ENCODE measurements at places on chromosomes 16 and 17.

DNA sequence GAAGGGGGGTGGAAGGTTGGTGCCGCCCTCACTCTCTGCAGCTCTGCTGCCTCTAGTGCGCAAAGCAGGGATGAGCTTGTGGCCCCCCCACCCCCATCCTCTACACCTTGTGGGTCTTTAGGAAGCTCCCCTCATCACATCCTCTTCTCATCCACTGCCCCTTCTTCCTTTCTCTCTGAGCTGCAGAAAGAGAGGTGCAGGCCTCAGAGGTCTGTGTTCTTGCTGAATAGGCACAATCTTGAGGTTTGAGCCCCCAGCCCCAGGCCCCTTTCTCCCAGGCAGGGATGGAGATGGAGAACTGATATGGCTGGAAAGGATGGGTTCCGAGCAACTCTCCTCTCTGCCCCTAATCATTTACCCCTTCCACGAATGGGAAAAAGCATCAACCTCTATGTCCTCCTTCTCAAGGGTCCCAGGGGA lies 2.6 kb downstream of the CACNA1G start:
- DNase-seq, result no peak

GRCh38 chr17:45339646-45340605 lies 23.1 kb upstream of the MAP3K14 start:
- no peak for DNase-seq

DNA sequence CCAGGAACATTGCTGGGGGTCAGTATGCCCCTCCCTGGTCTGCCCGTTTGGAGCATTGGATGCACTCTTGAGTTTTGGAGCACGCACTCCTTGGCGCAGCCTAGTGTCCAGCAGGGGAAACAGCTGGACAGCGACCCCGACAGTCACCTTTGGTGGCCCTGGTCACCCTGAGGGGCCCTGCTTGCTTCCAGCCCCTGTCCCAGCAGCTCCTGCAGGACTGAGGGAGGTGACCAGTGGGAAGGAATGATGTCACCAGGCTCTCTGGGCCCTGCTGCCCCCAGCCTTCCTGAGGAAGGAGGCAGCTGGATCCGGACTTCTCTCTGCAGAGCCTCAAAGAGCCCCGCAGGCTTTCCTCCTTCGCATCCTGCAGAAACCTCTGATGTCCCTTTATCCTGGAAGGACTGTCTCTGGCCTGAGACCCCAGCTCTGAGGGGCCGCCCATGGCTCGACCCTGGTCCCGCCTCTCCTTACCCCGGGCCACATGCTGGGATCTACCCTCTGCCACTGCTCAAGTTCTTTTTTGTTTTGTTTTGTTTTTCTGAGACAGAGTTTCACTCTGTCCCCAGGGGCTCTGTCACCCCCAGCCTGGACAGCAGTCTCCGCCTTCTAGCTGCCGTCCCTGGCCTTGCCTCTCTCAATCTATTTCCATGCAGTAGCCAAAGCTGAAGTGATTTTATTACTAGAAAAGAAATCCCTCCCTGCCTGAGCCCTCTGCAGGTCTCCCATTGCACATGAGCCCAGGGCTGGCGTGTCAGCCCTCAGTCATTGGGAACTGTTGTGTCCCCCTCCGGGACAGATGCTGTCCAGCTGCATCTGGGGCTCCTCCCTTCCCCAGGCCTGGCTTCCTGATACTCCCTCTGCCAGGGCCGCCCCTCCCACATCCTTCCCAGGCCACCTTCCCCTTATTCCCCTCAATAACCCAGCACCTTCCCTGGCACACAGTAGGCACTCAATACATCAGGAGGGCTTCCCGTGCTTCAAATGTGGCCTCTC lies 11.6 kb downstream of the ZSCAN10 start:
- DNase-seq, result no peak

DNA sequence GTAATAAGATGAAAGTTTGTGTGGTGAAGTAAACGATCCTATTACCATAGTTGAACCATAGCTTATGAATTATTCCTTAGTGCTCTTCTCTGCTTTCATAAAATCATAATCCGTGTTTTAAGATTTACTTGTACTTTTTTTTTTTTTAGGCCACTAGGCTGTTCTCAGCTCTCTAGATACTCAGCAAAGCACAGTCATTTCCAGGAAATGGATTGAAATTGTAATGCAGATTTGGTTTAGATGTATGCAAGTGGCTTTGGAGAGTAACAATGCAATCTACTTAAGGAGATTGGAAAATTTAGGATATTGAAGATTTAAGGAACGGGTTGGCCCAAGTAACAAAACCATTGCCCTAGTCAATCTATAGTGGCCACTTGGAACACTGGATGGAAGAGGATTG lies 125.1 kb downstream of the PITPNC1 start:
- no peak for DNase-seq

GRCh38 chr17:50661348-50661747 lies 26.7 kb downstream of the ABCC3 start:
- no peak for DNase-seq

DNA sequence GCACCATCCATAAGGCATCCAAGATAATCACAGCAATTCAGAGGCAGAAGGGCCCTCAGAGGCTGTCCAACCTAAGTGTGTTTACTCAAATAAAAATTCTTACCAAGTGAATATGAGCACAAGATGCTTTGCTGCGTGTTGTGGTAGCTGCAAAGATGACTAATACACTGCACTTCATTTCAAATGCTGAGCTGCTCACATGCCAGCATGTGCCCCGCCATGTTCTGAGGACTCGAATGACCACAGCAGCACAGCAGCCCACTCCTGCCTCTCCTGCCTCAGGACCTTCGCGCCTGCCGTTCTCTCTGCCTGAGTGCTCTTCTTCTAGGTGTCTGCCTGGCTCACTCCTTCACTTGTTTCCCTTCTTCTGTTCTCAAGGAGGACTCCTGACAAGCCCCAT lies 19.0 kb downstream of the PIK3R5 start:
- DNase-seq, result no peak

- peak; percentile 45 for DNase-seq
Measured at GRCh38 chr16:73056921-73057290, 9.0 kb upstream of the ZFHX3 start.

DNA sequence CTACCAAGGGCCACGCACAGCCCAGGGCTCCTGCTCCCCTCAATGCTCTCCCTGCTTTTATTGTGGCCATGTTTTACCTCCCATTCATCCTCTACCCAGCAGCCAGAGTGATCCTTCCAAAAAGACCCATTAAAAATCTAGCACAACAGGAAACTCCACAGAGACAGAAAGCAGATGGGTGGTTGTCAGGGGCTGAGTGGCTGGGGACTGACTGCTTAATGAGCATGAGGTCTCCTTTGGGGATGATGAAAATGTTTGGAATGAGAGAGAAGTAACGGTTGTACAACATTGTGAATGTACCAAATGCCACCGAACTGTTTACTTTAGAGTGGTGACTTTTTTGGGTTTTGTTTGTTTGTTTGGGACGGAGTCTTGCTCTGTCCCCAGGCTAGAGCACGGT lies 107.4 kb downstream of the GAS7 start:
- no peak for DNase-seq

GRCh38 chr16:20673882-20674683 lies 23.4 kb downstream of the ACSM1 start:
- no peak for DNase-seq

DNA sequence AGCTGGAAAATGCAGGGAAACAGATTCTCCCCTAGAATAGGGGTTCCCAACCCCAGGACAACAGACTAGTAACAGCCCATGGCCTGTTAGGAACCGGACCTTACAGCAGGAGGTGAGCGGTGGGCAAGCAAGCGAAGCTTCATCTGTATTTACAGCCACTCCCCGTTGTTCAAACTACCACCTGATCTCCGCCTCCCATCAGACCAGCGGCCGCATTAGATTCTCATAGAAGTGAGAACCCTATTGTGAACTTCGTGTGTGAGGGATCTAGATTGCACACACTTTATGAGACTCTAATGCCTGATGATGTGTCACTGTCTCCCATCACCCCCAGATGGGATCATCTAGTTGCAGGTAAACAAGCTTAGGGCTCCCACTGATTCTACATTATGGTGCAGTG lies 3.5 kb downstream of the CD300LB start:
- DNase-seq, result no peak

DNA sequence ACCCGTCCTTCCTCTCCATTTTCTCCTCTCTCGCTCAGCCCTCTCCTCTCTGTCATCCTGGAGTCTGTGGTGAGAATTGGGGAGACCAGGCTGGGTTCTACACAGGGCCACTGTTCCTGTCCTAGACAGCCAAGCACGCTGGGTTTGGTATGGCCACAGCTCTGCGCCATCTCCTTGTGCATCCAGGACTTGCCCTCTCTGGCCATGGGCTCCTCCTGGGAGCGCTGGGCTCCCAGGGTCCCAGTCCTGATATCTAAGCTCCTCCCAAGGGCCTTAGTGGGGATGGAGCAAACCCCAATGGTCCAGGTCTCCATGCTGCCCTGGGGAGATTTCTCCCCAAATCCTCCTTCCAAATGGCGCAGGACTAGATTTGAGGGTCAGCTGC lies 27.2 kb upstream of the ITGA3 start:
- DNase-seq, result no peak

- no peak for DNase-seq
Measured at GRCh38 chr17:7846063-7846735, 8.7 kb upstream of the TMEM88 start.

GRCh38 chr17:65123757-65124675 lies 13.2 kb upstream of the RGS9 start:
- no peak for DNase-seq

- DNase-seq, result no peak
Measured at GRCh38 chr16:83847371-83848225, 39.8 kb downstream of the HSBP1 start.

DNA sequence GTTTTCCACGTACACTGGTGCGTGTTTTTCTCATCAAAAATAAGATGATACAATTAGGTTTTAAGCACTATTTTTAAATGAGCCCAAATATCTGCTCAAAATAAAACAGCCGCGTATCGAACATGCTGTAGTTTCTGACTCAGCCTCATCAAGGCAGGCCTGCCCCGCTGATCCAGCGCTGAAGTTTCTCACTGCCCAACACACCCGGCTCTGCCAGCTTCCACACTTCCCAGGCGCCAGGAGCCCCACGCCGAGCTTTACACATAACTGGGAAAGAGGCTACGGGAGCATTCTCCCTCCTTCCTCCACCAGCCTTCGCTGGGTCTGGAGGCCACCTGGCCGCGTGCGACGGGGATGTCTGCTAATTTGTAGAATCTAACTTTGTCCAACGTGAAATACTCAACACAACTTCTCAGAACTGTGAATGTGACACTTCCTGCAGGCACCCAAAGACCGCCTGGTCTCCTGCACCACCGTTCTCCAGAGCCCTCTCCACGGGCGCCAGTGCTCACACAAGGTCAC lies 42.1 kb downstream of the MAP1LC3B start:
- DNase-seq, result no peak

DNA sequence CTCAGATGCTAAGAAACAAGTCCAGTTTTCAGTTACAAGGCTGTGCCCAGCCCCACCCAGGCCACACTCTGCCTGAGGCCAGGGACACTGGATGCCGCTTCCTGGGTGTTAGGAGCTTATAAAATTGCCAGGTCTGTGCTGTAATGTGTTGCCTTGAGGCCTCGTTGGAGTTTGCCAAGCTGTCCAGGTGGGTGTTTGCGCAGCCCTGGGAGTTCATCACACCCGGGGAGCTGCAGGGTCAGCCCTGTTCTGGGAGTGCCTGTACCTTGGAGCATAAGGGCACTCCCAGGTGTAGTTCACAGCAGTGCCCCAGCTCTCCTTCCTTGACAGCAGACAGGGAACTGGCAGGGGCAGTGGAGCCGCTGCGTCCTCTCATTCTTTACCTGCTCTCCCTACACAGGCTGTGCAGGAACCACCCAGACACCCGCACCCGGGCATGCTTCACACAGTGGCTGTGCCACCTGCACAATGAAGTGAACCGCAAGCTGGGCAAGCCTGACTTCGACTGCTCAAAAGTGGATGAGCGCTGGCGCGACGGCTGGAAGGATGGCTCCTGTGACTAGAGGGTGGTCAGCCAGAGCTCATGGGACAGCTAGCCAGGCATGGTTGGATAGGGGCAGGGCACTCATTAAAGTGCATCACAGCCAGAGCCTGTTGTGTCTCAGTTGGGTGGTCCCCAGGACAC lies 1.6 kb downstream of the GFER start:
- DNase-seq, result no peak

GRCh38 chr16:11836650-11837244 lies 14.6 kb downstream of the RSL1D1 start:
- peak; percentile 30 for DNase-seq

DNA sequence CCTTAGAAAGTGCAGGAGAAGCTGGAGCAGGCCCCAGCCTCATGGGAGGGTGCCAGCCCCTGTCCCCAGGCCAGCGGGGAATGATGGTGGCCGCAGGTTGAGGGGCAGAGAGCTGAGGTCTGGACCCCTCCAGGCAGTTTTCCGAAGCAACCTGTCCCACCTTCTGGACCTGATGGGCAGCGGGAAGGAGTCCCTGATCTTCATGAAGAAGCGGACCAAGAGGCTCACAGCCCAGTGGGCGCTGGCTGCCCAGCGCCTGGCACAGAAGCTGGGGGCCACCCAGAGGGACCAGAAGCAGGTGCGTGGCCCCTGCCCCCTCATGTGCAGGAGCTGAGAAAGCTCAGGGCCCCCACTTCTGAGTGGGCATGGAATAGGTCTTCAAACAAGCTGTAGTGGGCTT lies 36.8 kb downstream of the MGAT5B start:
- DNase-seq, result no peak

DNA sequence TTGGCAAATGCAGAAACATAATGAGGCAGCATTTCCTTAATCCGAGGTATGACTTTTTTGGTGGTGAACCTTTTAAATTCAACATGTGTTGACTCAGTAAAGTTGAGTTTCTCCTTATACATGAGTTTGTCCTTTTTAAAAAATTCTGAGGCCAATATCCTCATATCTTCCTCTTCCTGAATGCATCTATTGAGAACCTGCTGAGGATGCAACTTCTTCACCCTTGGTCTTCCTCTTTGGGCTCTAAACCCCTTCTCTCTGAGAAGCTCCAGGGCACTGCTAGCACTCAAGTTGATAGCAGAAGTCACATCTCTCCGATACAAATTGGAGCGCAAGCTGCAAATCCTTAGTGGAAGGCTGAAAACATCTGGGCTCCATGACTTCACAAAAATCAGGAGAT lies 3.3 kb downstream of the SLFN14 start:
- no peak for DNase-seq

Data from NCI-H524 treated with DMSO at 0.1 percent for 48 hours (cell line).